Breast epithelium (tissue), 4 donors: ENCODE measurements at places on chromosomes 11 and 22.

DNA sequence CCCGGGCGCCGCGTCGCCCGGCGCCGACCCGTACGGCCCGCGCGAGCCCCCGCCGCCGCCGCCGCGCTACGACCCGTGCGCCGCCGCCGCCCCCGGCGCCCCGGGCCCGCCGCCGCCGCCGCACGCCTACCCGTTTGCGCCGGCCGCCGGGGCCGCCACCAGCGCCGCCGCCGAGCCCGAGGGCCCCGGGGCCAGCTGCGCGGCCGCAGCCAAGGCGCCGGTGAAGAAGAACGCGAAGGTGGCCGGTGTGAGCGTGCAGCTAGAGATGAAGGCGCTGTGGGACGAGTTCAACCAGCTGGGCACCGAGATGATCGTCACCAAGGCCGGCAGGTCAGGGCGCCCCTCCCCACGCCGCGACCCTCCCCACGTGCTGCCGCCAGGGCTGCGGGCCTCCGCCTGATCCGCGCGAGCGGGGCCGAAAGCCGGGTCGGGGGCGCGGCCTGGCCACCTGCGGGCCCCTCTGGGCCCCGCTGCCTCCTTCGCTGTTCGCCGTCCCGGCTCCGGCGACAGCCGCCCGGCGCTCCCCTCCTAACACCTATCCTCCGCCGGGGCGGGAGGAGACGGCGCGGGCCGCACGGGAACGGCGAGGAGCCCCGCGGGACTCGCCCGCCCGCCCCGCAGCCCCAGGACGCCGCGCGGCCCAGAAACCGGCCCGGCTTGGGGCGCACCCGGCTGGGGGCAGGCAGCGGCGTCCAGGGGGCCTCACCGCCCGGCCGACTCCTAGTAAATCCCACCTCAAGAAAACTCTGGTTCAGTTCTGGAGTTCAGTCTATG lies 560 bp downstream of the TBX1 start:
- no peak for DNase-seq

- DNase-seq: no peak
These were observed 461.6 kb downstream of the ETS1 start for GRCh38 chr11:128125723-128126122.

DNA sequence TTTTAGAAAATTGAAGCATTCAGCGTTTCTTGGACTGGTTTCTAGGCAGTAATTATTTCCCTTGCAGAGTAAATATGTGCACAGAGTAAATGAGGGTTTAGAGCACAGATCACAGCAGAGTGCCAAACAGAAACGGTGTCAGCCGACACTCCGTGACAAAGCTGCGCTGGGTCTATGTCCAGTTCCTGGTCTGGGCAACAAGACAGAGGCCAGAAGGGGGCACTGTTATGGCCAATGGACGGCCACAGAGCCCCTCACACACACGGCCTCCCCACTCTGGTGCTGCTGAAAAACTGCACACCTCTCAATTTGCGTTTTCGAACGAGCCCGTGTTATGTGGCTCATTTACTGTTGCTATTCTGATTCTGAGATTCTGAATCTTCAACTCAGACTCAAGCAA lies 180.7 kb downstream of the MPPED1 start:
- DNase-seq: no peak

GRCh38 chr11:33554219-33554618 lies 146.4 kb downstream of the C11orf91 start:
- no peak for DNase-seq

GRCh38 chr11:57150454-57150917 lies 31.3 kb upstream of the LRRC55 start:
- DNase-seq: no peak
